ENCODE measurements at places on chromosomes 3 and 15. TPM values are rescaled to one million over a fixed set of nuclear protein-coding genes. Genes with fewer than 3 reads are reported as not detected.

SEMA6D gene
- total RNA-seq: 49.4 TPM

MAGEF1 gene
- 32.0 TPM for total RNA-seq

PATL2 gene
- not detected for total RNA-seq

MYO5A gene
- 126 TPM for total RNA-seq

VGLL3 gene
- 2.0 TPM for total RNA-seq

CFAP20DC gene
- 1.2 TPM for total RNA-seq

FAM174B gene
- 9.8 TPM for total RNA-seq
